GM13976 (cell line): ENCODE measurements at places on chromosomes 12 and 14.

DNA sequence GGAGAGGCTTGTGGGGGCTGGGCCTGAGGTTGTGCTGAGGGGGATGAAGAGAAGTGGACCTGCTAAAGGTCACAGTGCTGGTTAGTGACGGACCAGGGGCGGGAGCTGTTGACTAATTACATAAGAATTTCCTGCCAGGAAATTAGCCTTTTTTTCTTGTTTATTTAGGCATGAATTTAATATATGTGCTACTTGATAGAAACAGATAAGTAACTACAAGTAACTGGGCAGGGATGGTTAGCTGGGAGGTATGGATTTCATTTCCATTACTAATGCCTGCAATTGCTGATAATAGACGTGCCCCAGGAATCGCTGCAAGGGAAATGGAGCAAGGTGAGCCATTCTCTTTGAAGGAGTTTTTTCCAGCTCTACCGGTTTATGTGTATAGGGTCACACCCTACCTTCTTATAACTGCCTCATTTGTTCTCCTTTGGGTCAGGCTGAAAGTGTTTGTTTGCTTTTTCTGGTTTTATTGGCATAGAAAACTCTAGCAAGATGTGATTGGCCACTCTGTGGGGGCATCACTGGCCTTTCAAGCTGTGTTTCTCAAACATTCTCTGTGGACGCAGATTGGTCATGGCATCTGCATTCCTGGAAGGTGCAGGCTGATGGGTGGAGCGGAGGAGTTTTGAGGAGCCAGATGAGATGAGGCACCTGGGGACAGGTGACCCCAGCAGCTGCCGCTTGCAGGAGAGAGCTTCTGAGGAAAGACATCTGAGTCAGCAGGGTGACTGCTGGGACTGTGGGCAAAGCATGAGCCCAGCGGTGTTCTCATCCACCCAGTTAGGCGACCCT, 19.0 kb upstream of the GPRC5A start:
- DNase-seq = no peak

DNA sequence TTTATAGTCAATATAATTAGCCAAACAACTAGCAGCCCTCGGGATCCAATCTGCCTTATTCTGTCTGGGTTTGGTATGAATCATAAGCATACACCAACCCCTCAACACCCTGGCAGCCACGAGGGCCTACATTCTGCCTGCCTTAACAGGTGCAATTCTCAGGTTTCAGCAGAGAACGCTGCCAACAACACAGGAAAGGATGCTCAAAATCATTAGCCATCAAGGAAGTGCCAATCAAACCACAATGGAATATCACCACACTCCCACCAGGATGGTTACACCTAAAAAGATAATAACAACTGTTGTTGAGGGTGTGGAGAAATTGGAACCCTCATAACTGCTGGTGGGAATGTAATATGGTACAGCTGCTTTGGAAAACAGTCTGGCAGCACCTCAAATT, 122.8 kb downstream of the TTC7B start:
- no peak for DNase-seq

DNA sequence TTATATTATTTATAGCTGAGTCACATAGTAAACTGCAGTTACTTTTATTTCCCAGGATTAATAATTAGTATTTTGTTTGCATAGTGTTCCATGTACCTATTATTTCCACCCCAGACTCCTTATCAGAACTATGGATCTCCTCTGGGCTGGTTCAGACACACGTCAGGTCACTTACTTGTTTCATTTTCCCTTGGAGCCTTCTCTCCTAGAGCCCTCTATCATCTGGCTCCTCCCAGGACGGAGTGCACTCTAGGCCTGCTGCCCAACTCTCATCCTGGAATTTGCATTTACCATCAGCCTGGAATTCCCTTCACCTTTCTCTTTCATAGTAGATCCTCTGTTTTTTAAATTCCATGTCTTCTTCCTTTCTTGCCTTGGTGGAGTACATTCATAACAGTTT, 28.5 kb upstream of the GALNT16 start:
- no peak for DNase-seq

DNA sequence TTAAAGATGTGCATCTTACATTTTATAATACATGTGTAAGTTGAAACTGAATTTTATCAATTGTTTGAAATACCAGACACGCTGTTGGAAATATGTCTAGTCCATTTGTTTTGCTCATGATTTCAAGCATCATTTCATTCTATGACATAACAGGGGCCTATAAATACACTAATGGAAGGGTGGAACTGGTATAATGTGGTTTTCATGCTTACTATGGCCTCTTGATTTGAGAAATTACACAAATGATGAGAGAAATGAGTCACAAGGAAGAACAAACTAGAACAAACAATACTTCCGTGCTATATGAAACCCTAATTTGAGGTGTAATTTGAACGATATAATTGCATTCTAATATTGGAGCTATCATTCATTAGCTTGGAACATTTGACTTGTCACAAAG, 663.4 kb downstream of the SLC16A7 start:
- DNase-seq = no peak

DNA sequence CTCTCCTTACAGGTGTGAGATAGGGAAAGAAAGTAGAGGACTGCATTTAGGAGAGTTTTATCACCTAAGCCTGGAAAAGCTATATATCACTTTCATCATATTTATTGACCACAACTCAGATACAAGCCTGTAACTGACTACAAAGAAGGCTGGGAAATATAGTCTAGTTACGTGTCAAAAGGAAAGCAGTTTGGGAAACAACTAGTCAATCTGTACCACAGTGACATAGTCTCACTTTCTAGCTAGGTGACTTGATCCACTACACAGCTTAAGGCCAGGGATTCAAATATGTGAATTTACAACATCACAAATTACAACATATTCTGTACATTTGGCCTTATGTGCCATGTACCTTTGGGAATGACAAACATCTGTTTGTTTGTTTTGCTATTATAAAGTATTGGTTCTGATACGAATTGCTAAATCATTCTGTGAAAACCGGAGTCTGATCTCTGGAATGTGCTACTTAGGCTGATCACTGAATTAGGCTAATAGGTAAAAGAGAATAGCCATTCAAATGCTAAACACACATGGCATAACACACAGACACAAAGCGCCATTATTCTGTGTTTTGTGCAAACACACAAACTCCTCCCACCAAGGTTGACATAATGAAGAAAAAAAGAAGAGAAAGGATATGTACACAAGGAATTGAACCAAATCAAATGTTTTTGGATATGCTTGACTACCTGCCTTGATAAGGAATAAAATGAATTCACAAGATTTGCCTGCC, 279.8 kb downstream of the DUSP6 start:
- DNase-seq = no peak

- DNase-seq = no peak
These were observed 179.3 kb upstream of the ATF7IP start for GRCh38 chr12:14186193-14186502.

GRCh38 chr12:24229031-24229700, 279.7 kb upstream of the SOX5 start:
- DNase-seq = no peak
